ENCODE measurements at places on chromosomes 12 and 14. TPM values are rescaled to one million over a fixed set of nuclear protein-coding genes. Genes with fewer than 3 reads are reported as not detected.

STXBP6 gene
- not detected for polyA plus RNA-seq

DNA sequence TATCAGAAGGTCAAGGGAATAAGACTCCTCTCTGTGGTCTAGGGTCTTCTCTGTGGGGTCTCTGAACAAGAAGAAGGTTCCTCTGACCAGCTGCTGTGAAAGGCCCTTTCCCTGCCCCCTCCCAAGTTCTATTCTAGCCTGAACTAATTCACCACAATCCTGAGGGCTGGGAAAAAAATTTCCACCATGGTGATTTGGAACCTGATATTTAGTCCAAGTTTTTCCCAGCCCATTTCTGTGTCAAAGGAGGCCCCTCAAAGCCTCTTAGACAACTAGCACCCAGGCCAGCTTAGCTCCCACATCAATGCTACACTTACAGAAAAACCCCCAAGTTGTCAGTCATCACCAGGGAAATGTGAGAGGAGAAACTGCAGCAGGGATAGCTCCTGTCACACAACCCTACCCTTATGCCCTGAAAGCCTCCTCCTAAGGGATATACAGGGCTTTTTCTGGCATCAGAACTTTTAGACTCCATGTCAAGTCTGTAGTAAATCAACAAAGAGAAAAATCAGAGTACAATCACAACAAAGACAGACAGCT lies 4.5 kb downstream of the FMNL3 start:
- no peaks in the 10 kb centered on the region for H3K27me3 ChIP-seq
- no peak overlapping the region for H3K4me3 ChIP-seq
- H3K27ac ChIP-seq: no peak overlapping the region
- H3K36me3 ChIP-seq: no peaks in the 10 kb centered on the region
- no peak for DNase-seq
- H3K4me1 ChIP-seq: peaks cover 25% of the 10 kb centered on the region

CCDC85C gene
- 0.76 TPM for polyA plus RNA-seq

GRCh38 chr14:23608454-23608853 lies 27.7 kb upstream of the DHRS2 start:
- H3K27ac ChIP-seq: no peak overlapping the region
- no peak for DNase-seq
- no peak overlapping the region for H3K4me3 ChIP-seq
- H3K36me3 ChIP-seq: no peaks in the 10 kb centered on the region

GRCh38 chr12:92602476-92602875 lies 100.3 kb upstream of the PLEKHG7 start:
- H3K27ac ChIP-seq: no peak overlapping the region
- H3K36me3 ChIP-seq: no peaks in the 10 kb centered on the region
- H3K4me1 ChIP-seq: no peaks in the 10 kb centered on the region
- DNase-seq: no peak
- no peak overlapping the region for H3K4me3 ChIP-seq

- H3K27me3 ChIP-seq: no peaks in the 10 kb centered on the region
- H3K4me1 ChIP-seq: no peaks in the 10 kb centered on the region
- H3K27ac ChIP-seq: no peak overlapping the region
- H3K4me3 ChIP-seq: no peak overlapping the region
Measured at GRCh38 chr14:50659327-50659974, 8.7 kb downstream of the SAV1 start.

Data from naive thymus-derived CD4-positive, alpha-beta T cell (primary cell).